IPS-NIHi11 (cell line): ENCODE measurements at places on chromosomes 3 and 15.

DNA sequence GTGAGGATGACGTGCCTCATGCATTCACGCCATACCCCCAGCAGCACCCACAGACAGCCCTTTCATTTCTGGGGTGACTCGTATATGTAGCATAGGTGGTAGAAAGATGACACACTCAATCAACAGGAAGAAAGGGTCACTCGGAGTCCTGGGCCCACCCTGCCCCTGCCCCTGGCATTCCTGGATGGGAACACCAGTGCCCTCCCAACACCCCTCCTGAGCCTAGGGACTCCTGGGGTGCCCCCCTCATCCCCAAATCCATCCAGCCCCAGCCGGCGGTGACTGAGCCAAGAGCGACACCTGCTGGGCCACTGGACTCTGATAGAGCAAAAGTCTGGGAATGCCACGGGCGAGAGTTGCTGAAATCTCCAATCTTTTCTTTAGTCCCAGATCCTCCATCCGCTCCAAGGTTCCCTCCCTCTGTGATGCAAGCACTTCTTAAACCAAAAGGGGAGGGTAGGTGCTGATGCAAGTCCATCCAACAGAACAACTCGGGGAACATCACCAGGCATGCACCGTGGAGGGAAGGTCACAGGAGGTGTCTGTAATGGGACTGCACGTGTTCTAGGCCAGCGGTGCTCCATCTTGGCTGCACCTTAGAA, 31.1 kb downstream of the ACAN start:
- DNase-seq: peak; percentile 74

- no peak for DNase-seq
Observed at GRCh38 chr3:131608741-131609140, 106.0 kb upstream of the MRPL3 start.

- no peak for DNase-seq
Observed at GRCh38 chr3:59996056-59996455, 946.2 kb upstream of the CFAP20DC start.

DNA sequence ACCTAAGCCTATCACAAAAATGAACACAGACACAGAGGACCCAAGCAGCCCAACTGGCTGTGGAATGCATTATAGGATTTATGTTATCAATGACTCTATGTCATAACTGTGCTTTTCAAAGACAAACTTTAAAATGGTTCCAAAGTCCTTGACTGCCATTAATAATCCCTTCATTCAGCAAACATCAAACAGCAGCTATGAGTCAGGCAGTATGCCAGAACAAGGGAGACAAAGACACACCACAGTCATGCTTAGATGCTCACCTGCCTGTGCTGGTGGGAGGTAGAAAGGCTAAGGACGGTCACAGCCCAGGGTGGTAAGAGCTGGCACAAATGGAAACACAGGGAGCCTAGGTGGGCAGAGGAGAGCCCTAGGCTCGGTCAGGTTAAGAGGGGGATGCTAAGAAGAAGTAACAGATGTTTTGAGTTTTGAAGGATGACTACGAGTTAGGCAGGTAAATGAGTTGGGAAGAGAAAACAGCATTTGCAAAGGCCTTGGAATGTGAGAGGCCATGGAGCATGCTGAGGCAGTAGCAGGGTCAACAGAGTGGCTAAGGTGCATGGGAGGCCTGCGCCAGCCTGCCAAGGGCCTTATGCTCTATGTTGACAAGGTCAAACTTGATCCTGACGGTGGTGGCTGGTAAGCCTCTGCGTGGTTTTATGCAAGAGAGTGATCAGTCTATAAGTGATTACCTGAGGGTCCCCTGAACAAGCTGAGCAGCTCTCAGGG, 23.0 kb downstream of the NMNAT3 start:
- DNase-seq: no peak

DNA sequence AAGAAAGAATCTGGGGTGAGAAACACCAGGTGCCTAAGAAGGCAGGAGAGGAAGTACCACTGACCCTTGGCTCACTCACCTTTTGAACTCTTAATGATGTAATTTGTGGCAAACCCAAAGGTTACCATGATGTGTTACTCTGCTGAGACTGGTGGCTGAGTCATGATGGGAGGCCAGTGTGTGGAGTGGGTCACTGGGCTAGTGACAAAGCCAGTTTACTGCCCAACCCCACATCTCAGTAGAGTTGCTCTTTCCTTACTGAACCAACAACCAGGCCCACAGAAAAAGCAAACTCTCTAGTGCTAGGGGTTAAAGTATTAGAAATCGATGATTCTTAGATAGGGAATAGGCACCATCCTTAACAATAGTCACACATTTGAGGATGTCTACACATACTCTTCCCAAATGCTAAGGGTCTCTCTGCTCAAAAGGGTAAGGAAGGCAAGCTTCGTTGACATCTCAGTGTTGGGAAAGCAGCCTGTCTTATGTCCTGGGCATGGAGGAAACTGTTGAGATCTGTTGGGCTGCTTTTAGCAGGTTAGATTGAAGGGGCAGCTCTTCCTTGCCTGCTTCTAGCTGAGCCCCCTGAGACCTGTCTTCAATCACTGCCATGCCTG, 3.1 kb downstream of the RBP2 start:
- DNase-seq: no peak

DNA sequence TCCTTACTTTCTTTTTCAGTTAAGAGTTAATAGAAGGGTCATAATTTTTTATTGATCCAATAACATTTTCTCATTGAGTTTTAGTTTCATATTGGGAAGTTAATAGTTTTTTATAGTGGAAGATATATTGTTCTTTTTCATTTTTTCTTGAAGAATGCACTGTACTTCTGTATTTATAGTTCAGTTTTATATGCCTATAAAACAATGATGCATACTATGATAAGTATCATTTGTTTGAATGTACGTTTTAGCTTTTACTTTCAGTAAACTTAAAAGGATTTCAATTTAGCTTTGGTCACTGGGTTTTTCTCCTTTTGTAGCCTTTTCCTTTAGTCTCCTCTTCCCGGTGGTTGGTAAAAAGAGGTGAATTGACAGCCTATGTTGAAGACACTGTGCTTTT, 98.8 kb downstream of the DHX36 start:
- DNase-seq: no peak

DNA sequence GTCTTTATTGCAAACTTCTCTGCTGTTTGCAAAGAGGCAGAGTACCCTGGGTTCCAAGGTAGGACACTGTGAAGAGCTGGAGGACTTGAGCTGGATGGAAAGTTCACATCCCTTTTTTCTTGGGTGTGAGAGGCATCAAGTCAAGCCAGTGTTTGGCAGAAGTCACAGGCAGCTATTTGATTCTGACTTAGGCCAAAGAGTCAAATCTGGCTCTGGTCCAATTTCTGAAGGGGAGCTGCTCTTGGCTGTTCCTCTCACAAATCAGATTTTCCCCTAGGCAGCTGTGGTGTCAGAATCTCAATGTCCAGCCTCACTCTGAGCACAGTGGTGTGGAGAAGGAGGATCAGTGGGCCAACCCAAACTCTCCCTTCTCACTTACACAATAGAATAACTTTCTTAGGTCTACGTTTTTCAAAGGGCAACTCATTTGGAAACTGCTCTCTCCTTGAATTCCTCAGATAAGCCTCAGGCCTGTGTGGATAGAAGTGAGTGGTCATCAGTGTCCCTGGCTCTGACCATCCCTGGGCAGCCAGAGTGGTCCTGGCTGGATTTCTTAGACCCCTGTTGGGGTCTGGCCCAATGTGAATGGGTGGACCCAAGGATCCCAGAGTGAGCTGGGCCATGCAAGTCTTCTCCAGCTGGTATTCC, 18.2 kb upstream of the AMOTL2 start:
- DNase-seq: no peak

GRCh38 chr3:31752305-31753049, 219.8 kb downstream of the STT3B start:
- DNase-seq: no peak

- no peak for DNase-seq
Observed at GRCh38 chr3:41159588-41160189, 39.6 kb upstream of the CTNNB1 start.

GRCh38 chr3:50657816-50658215, 16.9 kb upstream of the DOCK3 start:
- no peak for DNase-seq

DNA sequence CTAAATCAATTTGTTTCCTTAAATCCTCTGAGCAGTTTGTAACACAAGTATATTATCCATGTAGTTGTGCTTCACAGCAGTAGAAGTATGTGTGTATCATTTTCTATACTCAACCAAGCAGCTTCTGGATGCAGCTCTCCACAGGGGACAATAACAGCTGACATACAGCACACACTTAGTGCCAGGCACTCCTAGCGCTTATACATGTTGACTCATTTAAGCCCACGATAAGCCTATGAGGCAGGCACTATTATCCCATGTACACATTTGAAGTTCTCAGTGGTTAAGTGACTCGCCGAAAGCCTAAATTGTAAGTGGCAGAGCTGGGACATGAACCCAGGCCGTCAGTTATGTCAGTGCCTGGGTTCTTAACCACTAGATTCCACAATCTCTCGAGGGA, 20.3 kb upstream of the LPP start:
- DNase-seq: no peak

DNA sequence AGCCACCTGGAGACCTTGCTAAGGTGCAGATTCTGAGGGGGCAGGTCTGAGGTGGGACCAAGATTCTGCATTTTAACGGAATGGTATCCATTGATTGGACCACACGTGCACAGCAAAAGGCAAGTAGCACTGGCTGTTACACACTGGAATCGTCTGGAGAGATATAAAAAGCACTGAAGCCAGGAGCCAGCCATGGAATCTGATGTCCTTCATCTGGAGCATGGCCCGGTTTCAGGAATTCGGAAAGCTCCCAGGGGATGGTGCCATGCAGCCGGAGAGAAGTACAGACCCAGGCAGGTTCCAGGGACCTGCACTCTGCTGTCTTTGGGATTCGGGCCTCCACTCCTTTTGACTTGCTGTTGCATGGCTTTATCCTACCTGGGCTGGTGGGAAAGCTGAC, 28.8 kb upstream of the PRR20G start:
- DNase-seq: no peak

- no peak for DNase-seq
Observed at GRCh38 chr3:146912241-146913015, 307.3 kb upstream of the PLSCR5 start.

DNA sequence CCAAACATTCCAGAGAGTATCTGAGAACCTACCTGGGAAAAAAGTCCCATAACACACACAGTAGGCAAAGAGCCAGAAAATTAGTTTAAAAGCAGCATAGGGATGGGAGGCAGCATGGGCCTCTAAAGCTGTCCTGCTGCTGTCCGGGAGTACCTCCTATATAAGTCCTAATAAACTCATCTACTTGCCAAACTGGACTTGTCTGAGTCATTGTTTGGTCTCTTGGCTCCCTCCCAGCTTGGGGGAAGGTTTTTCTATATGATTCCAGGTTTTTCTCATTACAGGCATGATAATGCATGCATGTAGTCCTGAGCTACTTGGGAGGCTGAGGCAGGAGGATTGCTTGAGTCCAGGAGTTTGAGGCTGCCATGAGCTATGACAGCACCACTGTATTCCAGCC, 17.5 kb upstream of the HACD2 start:
- DNase-seq: no peak

- peak; percentile 47 for DNase-seq
Observed at GRCh38 chr15:29039466-29040369, 153.9 kb downstream of the APBA2 start.

DNA sequence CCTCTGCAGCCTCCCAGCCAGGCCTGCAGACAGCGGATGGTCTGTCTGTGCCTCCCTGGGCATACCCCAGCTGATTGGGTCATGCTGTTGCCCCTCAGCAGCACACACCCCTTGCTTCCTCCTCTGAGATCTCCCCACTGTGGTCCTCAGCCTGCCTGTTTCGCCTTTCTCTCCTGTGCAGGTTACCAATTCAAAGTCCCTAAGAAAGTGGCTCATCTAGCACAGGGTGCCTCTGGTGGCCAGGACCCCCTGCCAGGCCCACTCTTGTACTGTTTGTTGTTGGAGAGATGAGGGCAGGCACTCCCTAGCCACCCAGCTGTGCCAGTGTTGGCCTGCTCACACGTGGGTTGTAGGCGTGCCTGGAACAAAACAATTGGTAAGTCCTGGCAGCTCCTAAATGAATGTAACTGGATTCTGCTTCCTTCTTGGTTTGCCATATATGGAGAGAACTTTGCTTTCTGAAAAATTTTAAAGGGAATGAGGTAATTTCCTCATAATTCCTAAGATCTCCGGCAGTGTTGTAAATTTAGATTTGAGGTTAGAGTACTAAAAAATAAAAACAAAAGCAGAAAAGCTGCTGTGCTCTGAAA, 213.2 kb upstream of the IL12A start:
- DNase-seq: peak; percentile 75

DNA sequence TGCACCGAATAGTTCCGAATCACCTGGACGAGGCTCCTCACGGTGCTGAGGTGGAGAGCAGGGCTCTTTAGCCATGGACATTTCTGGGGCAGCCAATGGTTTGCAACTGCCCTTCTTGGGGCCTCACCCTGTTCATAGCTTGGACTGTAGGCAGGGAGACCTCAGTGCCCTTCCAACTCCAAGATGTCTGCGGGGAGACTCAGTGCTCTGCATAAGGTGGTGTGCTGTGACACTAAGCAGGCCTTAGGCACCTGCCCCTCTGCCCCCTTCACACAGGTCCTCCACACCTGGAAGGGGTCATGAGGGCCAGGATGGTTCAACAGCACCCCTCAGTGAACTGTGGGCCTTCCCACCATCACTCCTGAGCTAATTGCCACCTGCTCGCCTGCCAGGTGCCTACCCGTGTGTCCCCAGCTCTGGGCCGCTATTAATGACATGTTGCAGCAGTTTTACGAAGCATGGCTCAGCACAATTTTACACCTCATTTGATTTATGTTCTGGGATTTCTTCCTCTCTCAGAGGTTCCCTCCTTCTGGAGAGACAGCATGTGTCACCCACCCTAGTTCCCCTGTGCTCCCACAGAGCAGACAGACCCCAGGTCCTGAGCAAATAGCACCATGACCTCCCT, 101.2 kb upstream of the SMAD3 start:
- no peak for DNase-seq

DNA sequence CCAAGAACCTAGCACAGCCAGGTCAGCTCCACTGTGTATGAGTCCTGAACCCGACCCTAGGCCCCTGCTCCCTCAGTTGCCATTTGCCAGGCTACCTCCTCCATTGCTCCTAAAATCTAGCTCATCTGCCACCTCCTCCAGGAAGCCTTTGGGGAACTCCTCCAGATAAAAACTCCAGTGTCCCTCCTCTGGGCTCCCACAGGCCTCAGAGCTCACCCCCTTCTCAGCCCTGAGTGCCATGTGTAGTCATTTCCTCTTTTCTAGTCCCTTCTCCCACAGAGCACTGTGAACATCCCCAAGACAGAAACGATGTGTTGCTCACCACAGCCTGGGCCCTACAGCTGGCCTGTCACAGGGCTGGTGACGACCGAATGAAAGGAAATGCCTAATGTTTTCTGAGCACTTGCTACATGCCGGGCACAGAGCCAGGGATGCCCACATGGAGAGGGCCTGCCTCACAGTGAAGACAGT, 61.0 kb downstream of the IQSEC1 start:
- no peak for DNase-seq

DNA sequence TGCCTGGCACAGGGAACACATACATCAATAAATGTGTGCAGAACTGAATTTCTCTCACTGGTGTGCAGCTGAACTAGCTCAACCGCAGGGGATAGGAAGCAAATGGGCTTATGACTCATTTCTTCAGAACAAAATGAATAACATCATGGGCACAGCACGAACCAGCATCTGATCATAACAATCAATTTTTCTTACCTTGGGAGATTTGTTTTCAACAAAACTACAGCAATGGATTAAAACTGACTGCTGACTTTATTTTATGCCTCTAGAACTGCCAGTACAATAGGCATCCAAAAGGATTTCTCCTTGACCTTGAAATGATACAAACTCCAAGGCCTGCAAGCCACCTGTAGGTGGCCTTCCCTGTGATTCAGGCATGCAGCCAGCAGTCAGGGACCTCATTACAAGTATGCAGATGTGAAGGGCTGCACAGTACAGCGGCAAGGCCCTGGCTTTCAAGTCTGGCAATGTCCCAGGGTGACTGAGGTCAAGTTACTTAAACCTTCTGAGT, 26.1 kb downstream of the TAMM41 start:
- peak; percentile 31 for DNase-seq
